ENCODE measurements at places on chromosomes 7 and 10. TPM values are rescaled to one million over a fixed set of nuclear protein-coding genes. Genes with fewer than 3 reads are reported as not detected.

DNA sequence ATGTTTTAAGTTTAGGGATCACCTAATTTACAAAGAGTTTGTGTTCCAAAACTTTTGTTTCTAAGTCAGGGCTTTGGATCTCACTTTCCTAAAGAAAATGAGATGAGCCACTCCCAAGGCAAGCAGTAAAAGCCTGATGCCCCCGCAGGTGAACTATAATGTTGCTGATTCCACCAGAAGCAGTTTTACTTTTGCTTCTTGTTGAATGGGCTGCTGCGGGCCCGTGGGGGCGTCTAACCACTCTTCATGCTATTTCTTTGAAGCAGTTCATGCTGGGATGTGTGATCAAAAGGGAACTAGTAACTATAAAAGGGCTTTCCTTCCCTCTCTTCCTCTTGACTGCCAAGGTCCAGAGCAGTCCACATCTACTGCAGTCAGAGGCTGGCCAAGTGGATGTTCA lies 118.7 kb upstream of the NEBL start:
- no peak for DNase-seq

- DNase-seq: no peak
Observed at GRCh38 chr7:120256344-120257070, 16.5 kb upstream of the KCND2 start.

Gene TSPAN33
- total RNA-seq: under 0.01 TPM

- DNase-seq: peak; percentile 87
Observed at GRCh38 chr10:15046626-15047025, 2.9 kb downstream of the OLAH start.

Gene FXYD4
- total RNA-seq: not detected

Gene PSMA2
- 50.3 TPM for total RNA-seq

GRCh38 chr7:115260381-115260780 lies 338.5 kb downstream of the MDFIC start:
- no peak for DNase-seq

- peak; percentile 60 for DNase-seq
Observed at GRCh38 chr7:137026176-137026500, 157.7 kb downstream of the CHRM2 start.

Gene GLI3
- total RNA-seq: 11.9 TPM

- no peak for DNase-seq
Observed at GRCh38 chr10:89655722-89656121, 10.7 kb upstream of the PANK1 start.

- peak; percentile 81 for DNase-seq
Observed at GRCh38 chr10:21527598-21528235, 2.2 kb upstream of the SKIDA1 start.
